Stimulated activated CD8-positive, alpha-beta memory T cell treated with anti-CD3 and anti-CD28 coated beads, Interleukin-2, amount 100 ng/mL, for 1 hour (primary cell): ENCODE measurements at places on chromosomes 3 and 15.

DNA sequence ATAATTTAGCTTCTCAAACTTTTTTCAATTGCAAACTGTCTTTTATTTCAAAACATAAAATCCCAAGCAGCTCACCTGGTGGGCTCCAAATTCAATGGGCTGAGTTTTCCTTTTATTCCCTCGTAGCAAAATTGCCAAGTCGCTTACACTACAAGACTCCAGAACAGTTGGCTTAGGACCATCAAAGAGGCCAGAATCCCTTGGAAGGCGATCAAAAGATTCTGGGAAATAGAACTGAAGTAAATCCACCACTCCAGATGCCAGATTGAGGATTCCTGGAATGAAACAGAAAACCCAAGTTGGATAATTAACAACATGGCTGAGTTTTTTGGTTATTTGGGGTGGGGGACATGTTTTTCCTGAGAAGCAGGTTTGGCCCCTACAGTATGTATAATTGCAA lies 87.7 kb upstream of the DCLK3 start:
- no peak for DNase-seq

- no peak for DNase-seq
Observed at GRCh38 chr3:146100180-146100579, 60.8 kb downstream of the PLOD2 start.

DNA sequence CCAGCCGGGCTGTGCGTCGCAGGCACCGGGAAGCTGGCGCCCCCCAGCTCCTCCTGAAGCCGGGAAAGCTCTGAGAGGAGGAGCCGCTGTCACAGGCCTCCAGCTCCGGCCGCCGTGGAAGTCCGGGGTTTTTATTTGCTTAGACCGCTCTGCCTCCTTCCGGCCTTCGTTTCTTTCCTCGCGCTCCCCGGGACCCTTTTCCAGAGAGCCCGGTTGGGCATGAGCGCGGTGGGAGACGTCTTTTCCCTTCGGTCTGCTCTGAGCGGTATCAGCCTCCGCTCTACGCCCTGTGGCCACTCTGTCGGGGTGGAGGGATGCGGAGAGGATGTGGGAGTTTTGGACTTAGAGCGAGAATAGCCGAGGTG lies 559 bp downstream of the SENP5 start:
- DNase-seq, result no peak

DNA sequence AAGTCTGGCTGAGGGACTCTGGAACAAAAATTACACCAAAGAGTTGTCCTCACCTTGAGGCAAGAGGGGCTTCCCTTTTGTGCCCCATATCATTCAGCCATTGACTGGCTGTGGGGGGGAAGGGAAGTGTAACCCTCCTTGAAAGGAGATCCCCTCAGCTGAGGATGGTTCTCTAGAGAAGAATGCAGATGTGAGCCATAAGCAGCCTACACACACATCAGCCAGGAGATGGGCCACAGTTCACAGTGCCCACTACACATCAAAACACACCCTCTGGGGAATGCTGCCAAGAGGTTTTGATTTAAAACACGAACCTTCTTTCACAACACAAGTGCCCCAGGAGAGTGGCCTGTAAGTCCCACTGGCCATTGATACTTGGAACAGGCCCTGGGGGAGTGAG lies 231.2 kb upstream of the CTDSPL start:
- DNase-seq, result no peak

- DNase-seq, result no peak
Observed at GRCh38 chr3:158770741-158771350, 31.0 kb upstream of the MFSD1 start.

- DNase-seq, result no peak
Observed at GRCh38 chr3:115861166-115861733, 237.9 kb downstream of the GAP43 start.

GRCh38 chr3:131561511-131561910 lies 58.7 kb upstream of the MRPL3 start:
- no peak for DNase-seq

DNA sequence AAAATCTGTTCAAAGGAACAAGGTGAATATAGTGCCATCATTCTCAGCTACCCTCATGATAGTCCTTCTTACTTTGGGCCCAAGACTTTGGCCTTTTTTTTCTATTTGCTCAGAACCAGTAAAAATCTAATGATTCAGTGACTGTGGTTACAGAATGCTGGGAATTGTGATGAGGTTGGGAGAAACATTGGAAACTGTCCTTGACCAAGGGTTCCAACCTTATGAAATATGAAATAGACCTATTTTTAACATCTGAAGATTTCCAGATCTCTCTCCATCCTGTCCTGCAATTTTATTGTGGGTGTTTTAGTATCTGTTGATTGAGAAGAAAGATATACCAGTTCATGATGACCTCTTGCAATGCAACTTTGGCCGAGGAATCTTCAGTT lies 34.9 kb downstream of the TMEM45A start:
- no peak for DNase-seq

GRCh38 chr3:69219101-69219708 lies 96.8 kb upstream of the LMOD3 start:
- no peak for DNase-seq

DNA sequence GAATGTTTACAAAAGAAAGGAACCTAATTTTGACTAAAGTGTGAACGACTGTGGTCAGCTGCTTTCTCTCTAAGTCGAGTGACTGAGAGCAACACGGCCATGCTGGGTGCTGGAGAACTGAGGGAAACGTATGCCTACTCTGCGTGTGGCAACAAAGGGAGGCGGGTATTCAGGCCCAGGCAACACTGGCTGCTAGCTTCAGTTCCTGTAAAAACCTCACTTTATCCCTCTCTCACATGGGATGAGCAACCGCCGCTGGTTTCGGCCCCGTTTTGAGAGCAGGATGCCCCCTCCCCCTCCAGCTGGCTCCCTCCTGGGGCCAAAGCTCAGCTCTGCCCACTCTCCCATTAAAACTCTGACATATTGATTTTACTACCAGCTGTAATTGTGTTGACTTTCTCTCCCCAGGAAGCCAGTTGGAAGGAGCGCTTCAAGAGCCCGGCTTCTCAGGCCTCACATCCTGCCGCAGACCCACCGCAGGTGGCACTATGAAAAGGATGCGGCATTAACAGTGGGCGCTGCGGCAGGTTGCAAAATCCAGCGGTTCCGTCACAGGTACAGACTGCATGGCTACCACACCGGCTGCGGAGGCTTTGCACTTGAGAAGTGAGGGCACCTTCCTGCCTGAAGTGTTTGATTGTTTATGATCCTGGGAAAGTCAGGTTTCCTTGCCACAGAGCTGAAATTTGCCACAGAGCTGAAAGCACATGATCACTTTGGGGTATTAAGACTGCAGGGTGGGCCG lies 12.7 kb downstream of the PLXND1 start:
- peak; percentile 33 for DNase-seq

DNA sequence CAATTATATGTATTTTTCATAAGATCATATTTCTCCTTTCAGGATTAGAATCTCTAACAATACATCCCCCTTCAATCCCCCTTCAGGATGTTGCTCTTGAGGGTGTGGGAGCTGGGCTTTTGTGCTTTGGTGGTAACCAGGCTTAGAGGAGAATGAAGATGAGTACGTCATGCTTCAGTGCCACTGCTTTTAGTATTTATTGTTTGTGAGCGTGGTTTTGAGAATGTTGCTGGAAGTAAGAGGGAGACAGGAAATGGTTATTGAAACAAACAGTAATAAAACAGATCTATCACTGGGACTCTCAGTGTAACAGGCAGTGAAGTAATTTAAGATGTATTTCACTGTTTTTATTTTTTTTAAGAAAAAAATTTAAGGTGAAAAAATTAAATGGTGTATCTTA lies 35.3 kb downstream of the GBE1 start:
- no peak for DNase-seq

DNA sequence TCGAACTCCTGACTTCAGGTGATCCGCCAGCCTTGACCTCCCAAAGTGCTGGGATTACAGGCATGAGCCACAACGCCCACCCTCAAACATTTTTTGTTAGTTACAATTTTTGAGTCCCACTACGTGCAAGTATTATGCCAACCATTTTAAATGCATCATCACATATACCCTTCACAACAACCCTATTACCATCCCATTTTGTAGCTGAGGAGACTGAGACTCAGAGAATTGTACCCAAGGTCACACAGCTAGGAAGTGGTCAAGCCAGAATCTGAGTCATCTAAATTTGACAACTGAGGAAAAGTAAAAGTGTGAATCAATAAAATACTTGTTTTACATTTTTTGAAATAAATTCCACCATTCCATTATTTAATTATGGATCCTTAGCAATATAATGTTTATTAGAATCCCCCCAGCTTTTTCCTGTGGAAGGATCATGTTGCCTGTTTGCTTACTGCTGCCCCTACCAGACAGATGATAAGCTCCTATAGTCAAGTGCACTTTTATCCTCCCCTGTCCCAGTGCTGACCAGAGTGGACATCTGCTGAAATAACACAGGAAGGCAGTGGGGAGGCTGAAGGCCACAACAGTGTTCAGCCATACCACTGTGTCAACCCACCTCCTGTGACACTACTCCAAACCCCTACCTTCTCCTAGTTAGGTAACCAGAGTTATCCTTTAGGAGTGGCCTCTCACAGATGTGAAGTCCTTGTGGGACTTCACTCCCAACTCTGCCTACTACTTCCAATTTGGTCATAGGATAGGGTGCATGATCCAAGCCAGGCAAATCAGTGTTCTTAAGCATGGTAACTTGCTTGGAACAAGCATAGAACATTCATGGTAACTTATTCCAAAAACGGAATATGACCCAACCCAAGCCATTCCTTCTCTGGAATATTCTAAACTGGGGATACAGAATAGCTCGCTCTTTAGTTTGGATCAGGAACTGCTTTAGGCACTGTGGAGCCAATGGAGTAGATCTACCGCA lies 28.1 kb downstream of the PRKAR2A start:
- DNase-seq, result no peak

DNA sequence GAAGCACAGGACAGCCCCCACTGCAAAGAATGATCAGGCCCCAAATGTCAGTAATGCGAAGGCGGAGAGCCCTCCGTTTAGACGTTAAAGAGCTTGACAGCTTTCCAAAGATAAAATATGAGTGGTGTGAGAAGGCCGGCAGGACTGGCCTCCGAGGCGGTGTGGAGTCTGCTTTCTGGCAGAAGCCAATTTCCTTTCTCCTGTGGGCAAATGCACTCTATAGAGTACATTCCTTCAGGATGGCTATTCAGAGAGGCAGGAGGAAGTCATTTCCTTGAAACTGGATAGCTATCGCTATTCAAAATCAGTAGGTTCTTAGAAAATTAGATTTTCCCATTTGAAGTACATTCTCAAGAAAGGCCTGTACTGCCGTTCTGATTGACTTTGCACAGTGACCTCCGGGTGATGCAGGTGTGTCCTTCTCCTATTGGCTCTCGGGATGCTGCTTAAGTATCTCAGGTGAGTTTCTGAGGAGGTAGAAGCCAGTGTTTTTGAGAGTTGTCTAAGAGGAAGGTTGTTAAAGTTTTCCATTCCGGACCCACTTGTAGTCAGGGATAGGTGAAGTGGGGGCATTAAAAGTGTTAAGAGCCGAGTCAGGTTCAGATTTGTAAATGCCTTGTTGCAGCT lies 72.8 kb upstream of the MYZAP start:
- DNase-seq, result no peak

DNA sequence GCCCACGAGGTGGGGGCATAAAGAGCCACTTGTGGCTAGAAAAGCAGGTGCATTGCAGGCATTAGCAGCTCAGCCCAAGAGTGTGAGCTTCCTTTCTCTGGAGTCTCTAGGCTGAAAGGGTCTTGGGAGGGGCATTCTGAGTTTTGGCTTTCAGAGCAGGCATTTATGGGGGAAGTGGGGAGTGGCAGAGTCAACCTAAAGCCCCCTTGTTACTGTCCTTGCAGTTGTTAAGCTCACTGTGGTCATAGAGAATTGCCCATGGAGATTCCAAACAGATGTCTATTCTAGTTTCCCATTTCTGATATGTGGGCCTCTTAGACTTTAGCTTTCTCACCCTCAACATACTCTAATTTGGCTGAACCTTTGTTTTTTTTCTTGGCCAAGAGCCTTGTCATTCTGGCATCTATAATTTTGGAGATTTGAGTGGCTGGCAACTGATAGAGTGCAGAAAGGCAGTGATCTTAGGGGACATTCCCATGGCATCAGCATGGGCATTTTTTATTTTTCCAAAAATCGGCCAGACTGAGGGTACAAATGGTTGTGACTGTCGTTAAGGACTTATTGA lies 217.9 kb downstream of the THSD4 start:
- DNase-seq, result no peak

DNA sequence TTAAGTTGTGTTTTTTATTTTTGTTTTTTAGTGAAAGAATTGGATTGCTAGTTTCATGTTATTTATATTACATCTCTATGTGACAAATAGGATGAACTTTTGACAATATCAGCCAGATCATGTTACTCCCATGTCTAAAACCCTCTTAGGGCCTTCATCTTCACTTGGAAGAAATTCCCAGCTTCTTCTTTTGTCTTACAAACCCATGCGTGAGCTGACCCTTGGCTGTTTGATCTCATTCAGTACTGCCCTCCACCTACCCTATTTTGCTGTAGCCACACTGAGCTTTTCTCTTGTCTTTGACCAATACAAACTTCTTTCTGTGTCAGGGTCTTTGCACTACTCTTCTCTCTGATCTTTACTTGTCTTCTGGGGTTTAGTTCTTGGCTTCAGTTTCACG lies 37.0 kb downstream of the RBM6 start:
- DNase-seq, result no peak

DNA sequence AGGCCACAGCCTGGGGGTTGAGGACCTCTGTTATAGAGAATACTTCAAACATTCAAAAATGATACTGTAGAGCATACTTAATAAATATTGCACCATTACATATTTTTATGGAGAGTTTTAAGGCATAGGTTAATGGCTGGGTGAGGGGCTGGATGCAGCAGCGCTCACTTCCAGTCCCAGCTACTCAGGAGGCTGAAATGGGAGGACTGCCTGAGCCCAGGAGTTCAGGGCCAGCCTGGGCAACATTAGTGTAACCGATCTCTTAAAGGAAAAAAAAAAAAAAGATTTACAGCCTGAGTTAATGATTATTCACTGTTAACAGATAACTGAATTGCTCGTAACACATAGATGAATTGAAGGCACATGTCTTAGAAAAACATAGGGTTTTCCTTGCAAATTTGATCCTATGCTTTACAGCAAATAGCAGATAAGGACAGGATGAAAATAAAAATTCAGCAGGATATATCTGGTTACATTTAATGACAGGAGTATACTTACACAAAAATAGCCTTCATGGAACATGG lies 282.9 kb downstream of the TBC1D5 start:
- DNase-seq, result no peak

- no peak for DNase-seq
Observed at GRCh38 chr3:153835540-153835939, 285.6 kb upstream of the ARHGEF26 start.
